ENCODE measurements at places on chromosomes 1 and 21.

DNA sequence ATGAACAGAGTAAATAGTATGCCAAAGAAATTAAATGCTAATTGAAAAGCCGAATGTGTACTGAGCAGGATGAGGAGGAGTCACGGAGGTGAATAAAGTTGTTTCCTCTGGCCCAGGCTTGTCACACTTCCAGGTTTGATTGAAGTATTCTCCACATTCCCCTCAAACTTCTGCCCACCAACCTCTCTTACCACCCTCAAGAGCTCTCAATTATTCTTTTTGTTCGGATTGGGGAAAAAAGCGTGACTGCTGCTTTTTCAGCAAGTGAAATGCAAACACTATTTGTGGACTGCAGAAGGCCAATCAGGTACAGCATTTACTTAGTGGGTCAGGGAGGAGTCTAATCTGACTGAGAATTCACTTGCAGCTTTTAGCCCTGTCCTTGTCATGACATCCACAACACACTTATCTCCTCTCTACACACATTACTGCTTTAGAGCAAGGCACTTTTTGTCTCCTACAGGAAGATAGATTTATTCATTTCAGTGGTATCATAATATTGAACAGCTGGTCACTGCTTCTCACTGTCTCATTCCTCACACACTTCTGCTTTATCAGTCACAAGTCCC, 375.6 kb upstream of the PRMT6 start:
- DNase-seq, result no peak

DNA sequence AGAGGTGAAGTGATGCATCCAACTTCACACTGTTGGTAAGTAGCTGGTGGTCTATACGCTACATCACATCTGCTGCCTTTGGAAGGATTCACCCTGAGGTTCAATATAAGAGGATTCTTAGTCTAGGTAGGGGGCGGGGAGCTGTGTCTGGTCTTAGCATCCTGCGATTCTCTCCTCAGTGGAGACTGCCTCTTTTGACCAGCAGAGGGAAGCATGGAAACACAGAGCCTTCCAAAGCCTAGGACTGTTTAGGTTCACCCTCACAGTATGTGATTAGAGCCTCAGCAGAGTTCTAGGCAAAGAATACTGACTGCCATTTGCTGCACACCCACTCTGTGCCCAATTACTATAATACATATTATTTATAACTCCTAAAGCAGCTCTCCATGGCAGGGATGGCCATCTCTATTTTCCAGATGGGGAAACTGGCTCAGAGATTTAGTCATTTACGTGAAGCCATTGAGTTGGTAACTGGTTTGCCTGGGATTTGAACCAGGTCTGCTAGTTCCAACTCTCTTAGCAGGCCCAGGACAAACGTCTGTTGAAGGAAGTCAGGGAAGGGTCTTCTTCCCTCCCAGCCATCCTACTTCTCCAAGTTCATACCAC, 28.9 kb upstream of the EFCAB14 start:
- no peak for DNase-seq

DNA sequence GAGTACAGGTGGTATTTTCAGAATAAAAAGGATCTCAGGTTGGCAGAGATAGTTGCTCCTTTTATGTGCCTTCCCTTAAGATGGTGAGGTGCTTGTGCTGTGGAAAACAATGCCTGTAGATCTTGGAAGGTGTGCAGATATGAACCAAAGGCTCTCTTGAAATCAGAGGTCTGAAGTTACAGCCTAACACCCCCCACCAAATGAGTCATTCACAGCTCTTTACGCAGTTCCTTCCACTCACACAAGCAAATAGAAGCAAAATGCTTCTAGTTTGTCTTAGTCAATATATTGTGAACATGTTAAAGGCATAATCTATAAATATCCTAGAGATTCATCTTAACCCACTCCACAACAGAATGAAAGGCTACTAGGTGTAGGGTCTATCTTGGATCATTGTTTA, 128.9 kb upstream of the NR5A2 start:
- no peak for DNase-seq

GRCh38 chr1:225691377-225691776, 38.5 kb upstream of the ENAH start:
- no peak for DNase-seq

DNA sequence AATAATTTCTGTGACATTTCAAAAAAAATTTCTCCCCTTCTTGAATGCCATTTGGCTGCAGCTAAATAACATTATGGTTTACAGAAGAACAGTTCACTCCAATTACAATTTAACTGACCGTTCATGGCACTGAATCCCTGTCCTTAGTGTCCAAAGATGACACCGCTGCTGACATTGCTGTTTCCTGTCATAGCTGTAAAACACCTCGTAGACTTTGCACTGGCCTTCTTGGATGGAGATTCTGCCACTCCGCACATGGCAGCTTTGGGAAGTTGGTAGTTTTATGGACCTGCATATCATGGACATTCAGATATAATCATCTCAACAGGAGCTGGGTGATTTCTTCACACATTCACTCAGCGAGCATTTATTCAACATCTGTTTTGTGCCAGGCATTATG, 5.0 kb downstream of the ARMH1 start:
- DNase-seq, result no peak

GRCh38 chr1:216047811-216048572, 375.3 kb downstream of the USH2A start:
- no peak for DNase-seq

GRCh38 chr1:103958699-103959098, 209.0 kb downstream of the AMY1C start:
- no peak for DNase-seq

- DNase-seq, result no peak
Observed at GRCh38 chr1:177239792-177240191, 69.0 kb downstream of the BRINP2 start.

DNA sequence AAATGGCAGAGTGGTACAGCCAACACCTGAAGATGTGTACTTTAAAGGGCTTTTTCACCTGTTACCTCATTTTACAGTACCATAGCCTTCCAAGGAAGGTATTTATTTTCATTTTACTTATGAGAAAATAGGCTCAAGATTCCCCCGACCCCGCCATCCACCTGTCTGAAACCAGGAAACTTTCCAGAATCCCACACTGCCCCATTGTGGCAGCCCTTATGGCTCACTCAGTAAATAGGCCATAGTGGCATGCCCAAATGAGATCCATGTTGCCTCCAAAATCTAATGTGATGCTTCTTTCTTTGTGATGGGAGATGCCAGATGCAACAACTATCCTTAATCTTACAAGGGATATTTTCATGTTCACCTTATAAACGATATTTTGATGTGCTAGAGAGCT, 97.8 kb downstream of the EBNA1BP2 start:
- no peak for DNase-seq

DNA sequence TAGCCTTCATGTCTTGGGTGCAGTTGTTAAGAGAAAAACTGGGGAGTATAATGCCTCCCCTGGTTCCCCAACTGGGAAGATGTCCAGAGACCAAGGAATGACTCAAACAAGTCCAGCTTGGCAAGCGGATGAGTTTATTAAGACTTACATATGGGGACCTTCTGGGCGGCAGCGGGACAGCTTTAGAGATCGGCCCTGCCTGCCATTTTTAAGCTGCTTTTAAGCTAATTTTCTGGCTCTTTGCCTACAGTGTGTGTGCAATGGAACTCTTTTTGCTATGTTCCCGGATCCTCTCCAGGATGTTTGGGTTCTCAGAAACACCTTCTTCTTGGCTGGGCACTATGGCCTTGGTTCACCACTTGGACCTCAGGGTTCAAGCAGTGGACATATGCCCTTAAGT, 99.5 kb downstream of the RYR2 start:
- no peak for DNase-seq

DNA sequence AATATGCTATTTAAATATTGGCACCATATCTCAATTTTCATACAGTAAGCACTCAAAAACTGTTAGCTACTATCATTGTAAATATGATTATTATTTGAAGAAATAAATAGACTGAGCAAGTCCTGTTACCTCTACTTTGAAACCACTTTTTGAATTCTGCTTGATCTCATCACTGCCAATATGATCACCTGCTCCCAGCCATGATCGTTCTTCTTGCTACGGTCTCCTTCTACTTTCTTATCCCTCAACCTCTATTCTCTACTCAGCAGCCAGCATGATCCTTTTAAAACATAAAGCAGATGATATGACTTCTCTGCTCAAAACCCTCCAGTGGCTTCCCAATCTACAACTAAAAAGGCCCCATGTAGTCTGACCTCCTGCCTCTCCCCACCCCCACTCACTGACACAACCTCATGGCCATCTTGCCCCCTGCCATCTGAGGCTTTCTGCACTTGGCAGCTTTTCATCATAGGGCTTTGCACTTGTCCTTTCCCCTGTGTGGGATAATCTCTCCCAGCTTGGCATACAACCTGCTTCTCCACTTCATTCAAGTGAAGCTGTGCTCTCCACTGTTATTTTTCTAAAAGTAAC, 27.2 kb downstream of the CD34 start:
- no peak for DNase-seq

DNA sequence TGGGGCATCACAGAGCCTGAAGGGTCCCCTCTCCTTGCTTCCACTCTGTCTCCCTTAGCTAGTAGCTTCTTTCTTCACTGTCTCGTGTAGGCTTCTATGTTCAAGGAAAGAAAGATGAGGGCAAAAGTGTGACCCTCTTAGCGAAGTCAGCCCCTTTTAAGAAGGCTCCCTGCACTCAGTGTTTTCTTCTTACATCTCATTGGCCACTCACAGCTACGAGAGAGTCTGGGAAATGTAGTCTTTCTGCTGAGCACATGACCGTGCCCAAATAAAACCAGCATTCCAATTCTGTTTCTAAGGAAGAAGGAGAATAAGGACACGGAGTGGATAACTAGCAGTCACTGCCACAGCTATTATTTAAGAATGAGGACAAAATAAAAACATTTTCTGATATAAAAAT, 104.9 kb upstream of the TNR start:
- no peak for DNase-seq

DNA sequence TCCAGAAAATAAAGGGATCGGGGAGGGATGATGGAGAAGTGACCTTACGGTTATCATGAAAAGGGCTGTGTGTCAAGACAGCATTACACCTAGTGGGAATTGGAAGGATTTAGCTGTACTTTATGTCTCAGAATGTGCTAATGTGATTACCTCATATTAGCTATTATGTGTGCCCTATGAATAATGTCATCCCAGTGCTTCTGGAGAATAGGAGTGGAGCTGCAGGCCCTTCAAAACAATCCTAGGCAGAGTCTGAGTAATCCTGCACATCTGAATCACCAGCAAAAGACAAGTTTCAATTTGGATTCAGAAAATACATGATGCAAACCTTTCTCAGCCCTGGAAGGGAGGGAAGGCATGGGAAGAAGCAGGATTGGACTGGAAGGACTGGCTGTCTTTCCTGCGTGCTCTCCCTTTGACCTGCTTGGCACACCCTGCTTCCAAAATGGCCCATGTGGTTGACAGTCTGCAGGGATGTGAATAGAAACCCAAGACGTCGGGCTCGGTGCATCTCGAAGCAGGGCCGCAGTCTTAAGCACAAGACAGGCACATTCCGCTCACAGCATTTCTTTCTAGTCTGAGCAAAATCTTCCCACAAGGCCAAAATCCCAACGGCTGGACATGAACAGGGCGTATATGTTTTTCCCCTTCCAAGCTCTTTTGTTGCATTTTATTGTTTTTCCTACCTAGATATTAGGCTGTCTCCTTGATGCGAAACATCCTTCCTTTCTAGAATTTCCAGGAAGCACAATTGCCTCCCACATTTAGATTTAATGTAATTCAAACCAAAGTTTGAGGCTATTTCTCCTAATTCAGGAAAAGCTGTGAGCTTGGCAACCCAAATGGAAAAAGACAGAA, 54.3 kb upstream of the TARBP1 start:
- no peak for DNase-seq

Measured in stimulated activated CD8-positive, alpha-beta memory T cell treated with anti-CD3 and anti-CD28 coated beads, Interleukin-4, amount 100 ng/mL, for 4 hours (primary cell).